CD4-positive, alpha-beta memory T cell (primary cell): ENCODE measurements at places on chromosomes 1 and 21. TPM values are rescaled to one million over a fixed set of nuclear protein-coding genes. Genes with fewer than 3 reads are reported as not detected.

VWA1 gene
- not detected for polyA plus RNA-seq

TRIM58 gene
- polyA plus RNA-seq, result 0.52 TPM

GPA33 gene
- polyA plus RNA-seq, result 24.2 TPM

DENND2C gene
- 0.56 TPM for polyA plus RNA-seq

TRAF3IP3 gene
- polyA plus RNA-seq, result 487 TPM

HIVEP3 gene
- 8.2 TPM for polyA plus RNA-seq

RIMS3 gene
- polyA plus RNA-seq, result 1.5 TPM

SPRR1A gene
- polyA plus RNA-seq, result not detected

TMEM269 gene
- not detected for polyA plus RNA-seq

FMN2 gene
- not detected for polyA plus RNA-seq

SYTL1 gene
- polyA plus RNA-seq, result 99.7 TPM

PRR9 gene
- polyA plus RNA-seq, result not detected

CCDC28B gene
- polyA plus RNA-seq, result 8.5 TPM

ST6GALNAC5 gene
- polyA plus RNA-seq, result not detected

KIRREL1 gene
- not detected for polyA plus RNA-seq

UTS2 gene
- polyA plus RNA-seq, result 1.1 TPM

S100A7 gene
- not detected for polyA plus RNA-seq

DNAJB4 gene
- 9.8 TPM for polyA plus RNA-seq

LMX1A gene
- polyA plus RNA-seq, result not detected

KIF2C gene
- 0.16 TPM for polyA plus RNA-seq

FCAMR gene
- not detected for polyA plus RNA-seq

THEM5 gene
- not detected for polyA plus RNA-seq

IFNLR1 gene
- 0.88 TPM for polyA plus RNA-seq

CCDC185 gene
- not detected for polyA plus RNA-seq

SH2D1B gene
- 0.23 TPM for polyA plus RNA-seq

FAM110D gene
- polyA plus RNA-seq, result not detected

RNU11 gene
- polyA plus RNA-seq, result not detected

PDXK gene
- 64.1 TPM for polyA plus RNA-seq

GUCA2B gene
- polyA plus RNA-seq, result not detected

WDR77 gene
- polyA plus RNA-seq, result 38.5 TPM

CATSPER4 gene
- polyA plus RNA-seq, result not detected

RSPH1 gene
- polyA plus RNA-seq, result not detected

RBM11 gene
- polyA plus RNA-seq, result 2.0 TPM

CNIH4 gene
- polyA plus RNA-seq, result 62.7 TPM

CNR2 gene
- polyA plus RNA-seq, result 0.36 TPM

KIAA1614 gene
- polyA plus RNA-seq, result not detected

SLC35D1 gene
- 3.5 TPM for polyA plus RNA-seq

ILDR2 gene
- polyA plus RNA-seq, result not detected

LHX8 gene
- polyA plus RNA-seq, result not detected

VANGL2 gene
- not detected for polyA plus RNA-seq

CFHR3 gene
- not detected for polyA plus RNA-seq

PLPP3 gene
- polyA plus RNA-seq, result not detected

HRNR gene
- not detected for polyA plus RNA-seq

FAM3B gene
- not detected for polyA plus RNA-seq

CADM3 gene
- not detected for polyA plus RNA-seq

OR2L8 gene
- polyA plus RNA-seq, result not detected

GBP5 gene
- polyA plus RNA-seq, result 37.9 TPM

NEGR1 gene
- polyA plus RNA-seq, result not detected

CFHR1 gene
- polyA plus RNA-seq, result not detected

ZBTB8A gene
- not detected for polyA plus RNA-seq

DISC1 gene
- 1.9 TPM for polyA plus RNA-seq

SPRR4 gene
- polyA plus RNA-seq, result not detected

C1orf185 gene
- not detected for polyA plus RNA-seq

STRIP1 gene
- 16.5 TPM for polyA plus RNA-seq

TRPM2 gene
- polyA plus RNA-seq, result not detected

AGO3 gene
- polyA plus RNA-seq, result 11.2 TPM

MYOG gene
- not detected for polyA plus RNA-seq

TADA1 gene
- 23.6 TPM for polyA plus RNA-seq

GJB5 gene
- polyA plus RNA-seq, result not detected

OR2T27 gene
- polyA plus RNA-seq, result not detected
